ENCODE measurements at places on chromosomes 11 and 22.

DNA sequence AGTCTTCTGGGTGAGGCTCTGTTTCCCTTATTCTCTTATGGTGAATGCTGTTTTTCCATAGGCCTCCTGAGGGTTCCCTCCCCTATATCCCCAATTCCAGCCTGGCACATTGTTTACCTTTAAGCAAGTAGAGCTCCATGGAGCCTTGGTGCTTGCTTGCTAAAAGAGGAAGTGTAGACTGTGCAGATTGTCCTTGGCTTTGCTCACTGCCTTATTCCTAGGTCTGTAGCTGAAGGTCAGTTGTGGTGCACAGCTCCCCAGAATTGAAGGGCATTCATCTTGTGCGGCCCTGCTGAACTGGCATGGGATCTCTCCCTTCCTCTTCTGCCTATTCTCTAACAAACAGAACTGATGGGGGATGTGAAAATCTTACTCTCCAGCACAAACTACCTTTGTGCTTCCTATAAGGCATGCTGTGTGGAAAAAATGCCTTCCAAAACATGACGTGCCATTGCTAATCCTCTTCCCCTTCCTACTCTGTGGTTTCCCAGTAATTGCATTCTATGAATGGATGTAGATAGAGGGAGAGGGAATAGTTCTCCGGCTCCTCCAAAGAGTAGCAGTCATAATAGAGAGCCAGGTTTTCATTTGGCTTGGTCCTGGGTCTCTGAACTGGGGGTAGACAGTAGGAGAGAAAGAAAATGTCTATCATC, 34.2 kb upstream of the PLET1 start:
- DNase-seq: no peak

DNA sequence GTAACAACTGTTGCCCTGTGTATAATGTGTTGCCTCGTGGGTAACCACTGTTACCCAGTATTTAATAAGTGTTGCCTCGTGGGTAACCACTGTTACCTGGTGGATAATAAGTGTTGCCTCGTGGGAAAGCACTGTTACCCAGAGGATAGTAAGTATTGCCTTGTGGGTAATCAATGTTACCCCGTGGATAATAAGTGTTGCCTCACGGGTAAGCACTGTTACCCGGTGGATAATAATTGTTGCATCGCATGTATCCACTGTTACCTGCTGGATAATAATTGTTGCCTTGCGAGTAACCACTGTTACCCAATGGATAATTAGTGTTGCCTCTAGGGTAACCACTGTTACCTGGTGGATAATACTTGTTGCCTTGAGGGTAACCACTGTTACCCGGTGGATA, 17.1 kb upstream of the NXPE4 start:
- no peak for DNase-seq

GRCh38 chr11:92764128-92764527, 205.3 kb upstream of the MTNR1B start:
- DNase-seq: no peak

DNA sequence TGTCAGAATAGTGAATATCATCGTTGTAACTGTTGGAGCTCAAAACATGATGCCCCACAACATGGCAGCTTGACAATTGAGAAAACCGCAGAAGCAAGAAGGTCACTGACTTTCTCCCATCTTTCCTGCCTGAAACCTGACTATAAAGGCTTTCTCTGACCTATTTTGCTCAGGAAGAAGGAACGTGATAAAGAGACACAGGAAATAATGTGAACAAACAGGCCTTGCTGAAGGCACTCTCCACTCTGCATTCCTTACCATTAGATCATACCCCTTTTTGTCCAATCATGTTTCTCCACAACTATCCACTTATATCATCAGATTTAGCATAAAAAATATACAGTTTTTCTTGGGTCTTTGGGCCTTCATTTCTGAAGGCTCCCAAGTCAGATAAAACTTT, 916.8 kb downstream of the METTL15 start:
- no peak for DNase-seq

- no peak for DNase-seq
These were observed 45.9 kb downstream of the WNT7B start for GRCh38 chr22:45931042-45931441.

- DNase-seq: no peak
These were observed 2.2 kb downstream of the RPL27A start for GRCh38 chr11:8684600-8685290.

- no peak for DNase-seq
These were observed 1.7 kb downstream of the PDE3B start for GRCh38 chr11:14645015-14645912.

GRCh38 chr11:91790346-91791170, 434.1 kb upstream of the FAT3 start:
- no peak for DNase-seq

- DNase-seq: no peak
These were observed 12.7 kb downstream of the TOM1 start for GRCh38 chr22:35312198-35313059.

DNA sequence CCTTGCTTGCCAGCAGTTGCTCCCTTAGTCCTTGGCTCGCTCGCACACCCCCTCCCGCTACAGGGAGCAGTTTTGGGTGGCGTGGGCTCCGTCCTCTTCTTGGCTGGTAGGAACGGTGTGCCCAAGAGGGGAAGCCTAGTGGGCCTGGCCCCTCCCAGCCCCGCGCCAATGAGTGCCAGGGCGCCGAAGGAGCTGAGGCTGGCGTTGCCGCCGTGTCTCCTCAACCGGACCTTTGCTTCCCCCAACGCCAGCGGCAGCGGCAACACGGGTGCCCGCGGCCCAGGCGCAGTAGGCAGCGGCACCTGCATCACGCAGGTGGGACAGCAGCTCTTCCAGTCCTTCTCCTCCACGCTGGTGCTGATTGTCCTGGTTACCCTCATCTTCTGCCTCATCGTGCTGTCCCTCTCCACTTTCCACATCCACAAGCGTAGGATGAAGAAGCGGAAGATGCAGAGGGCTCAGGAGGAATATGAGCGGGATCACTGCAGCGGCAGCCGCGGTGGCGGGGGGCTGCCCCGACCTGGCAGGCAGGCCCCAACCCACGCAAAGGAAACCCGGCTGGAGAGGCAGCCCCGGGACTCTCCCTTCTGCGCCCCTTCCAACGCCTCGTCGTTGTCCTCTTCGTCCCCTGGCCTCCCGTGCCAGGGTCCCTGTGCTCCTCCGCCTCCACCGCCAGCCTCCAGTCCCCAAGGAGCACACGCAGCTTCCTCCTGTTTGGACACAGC, 1.6 kb downstream of the C11orf87 start:
- DNase-seq: no peak

GRCh38 chr11:56910785-56911184, 77.9 kb upstream of the OR5AK2 start:
- DNase-seq: no peak

DNA sequence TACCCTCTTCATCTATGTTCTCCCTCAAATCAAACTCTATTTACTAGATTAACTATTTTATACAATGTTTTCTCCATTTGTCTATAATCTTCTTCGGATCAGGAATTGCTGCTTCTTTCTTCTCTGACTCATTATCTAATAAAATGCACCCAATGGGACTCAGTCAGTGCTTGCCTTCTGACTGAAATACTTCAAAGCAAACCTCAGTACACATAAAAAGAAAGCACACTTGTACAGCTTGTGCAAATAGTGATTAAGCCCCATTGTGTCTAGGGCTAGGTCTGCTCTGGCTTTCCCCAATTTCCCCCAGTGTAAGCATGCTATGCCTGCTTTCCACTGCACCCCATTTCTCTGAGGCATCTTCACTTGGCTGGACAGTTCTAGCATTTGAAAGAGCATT, 118.6 kb upstream of the C11orf87 start:
- DNase-seq: no peak

Data from activated naive CD8-positive, alpha-beta T cell treated with anti-CD3 and anti-CD28 coated beads, Interleukin-2, amount 50 U/mL, for 24 hours (primary cell).